A549 treated with CpdA at 1 μM for 4 hours (cell line): ENCODE measurements at places on chromosomes 13 and 19. TPM values are rescaled to one million over a fixed set of nuclear protein-coding genes. Genes with fewer than 3 reads are reported as not detected.

Gene ARL11
- not detected in 5 replicates for total RNA-seq

Gene ZNF738
- 0.62 to 1.4 TPM (median 0.72 TPM) in 5 replicates for total RNA-seq

Gene BABAM1
- total RNA-seq, result 61.0 to 67.8 TPM (median 65.2 TPM) in 5 replicates

Gene WASF3
- 0.08 to 0.21 TPM (median 0.14 TPM) in 5 replicates for total RNA-seq

Gene DKKL1
- 0.30 to 0.81 TPM (median 0.47 TPM) in 4 of 5 replicates, not detected in the other for total RNA-seq

Gene TRAPPC5
- 35.7 to 103 TPM (median 92.3 TPM) in 5 replicates for total RNA-seq

Gene ZNF460
- total RNA-seq, result 0.84 to 1.1 TPM (median 0.89 TPM) in 5 replicates

Gene CERS1
- total RNA-seq, result 4.6 to 5.7 TPM (median 4.9 TPM) in 5 replicates

Gene SYT5
- 3.0 to 4.6 TPM (median 3.5 TPM) in 5 replicates for total RNA-seq

Gene KCTD12
- total RNA-seq, result 1.8 to 2.5 TPM (median 2.2 TPM) in 5 replicates

Gene APOC4
- not detected in 5 replicates for total RNA-seq

Gene ZFP14
- total RNA-seq, result 2.2 to 2.8 TPM (median 2.4 TPM) in 5 replicates

Gene ACP7
- 0.15 to 0.19 TPM (median 0.17 TPM) in 5 replicates for total RNA-seq

Gene TBXA2R
- 0.54 to 0.91 TPM (median 0.74 TPM) in 5 replicates for total RNA-seq

Gene ZNF486
- not detected in 5 replicates for total RNA-seq

Gene CCL25
- not detected in 5 replicates for total RNA-seq

Gene GIPR
- 2.1 to 4.7 TPM (median 2.5 TPM) in 5 replicates for total RNA-seq

Gene ZNF253
- total RNA-seq, result not detected in 5 replicates

Gene MBD3L2B
- not detected in 5 replicates for total RNA-seq

Gene ELANE
- not detected in 5 replicates for total RNA-seq

Gene ARHGEF1
- 87.0 to 126 TPM (median 107 TPM) in 5 replicates for total RNA-seq

Gene ZNF66
- not detected in 5 replicates for total RNA-seq

Gene TRIP10
- 52.0 to 62.7 TPM (median 59.6 TPM) in 5 replicates for total RNA-seq

Gene CELF5
- 0.26 to 0.53 TPM (median 0.36 TPM) in 5 replicates for total RNA-seq

Gene CACNA1A
- total RNA-seq, result 0.03 to 0.18 TPM (median 0.14 TPM) in 4 of 5 replicates, not detected in the other

Gene PRR12
- 26.3 to 33.5 TPM (median 29.6 TPM) in 5 replicates for total RNA-seq

Gene ZNF229
- 2.0 to 4.3 TPM (median 2.6 TPM) in 5 replicates for total RNA-seq

Gene PNMA8B
- not detected in 5 replicates for total RNA-seq

Gene RANBP3
- total RNA-seq, result 43.7 to 50.9 TPM (median 45.8 TPM) in 5 replicates

Gene MAST1
- total RNA-seq, result 1.0 to 3.0 TPM (median 1.9 TPM) in 5 replicates

Gene ZNF225
- total RNA-seq, result 2.1 to 4.6 TPM (median 3.0 TPM) in 5 replicates

Gene B3GNT3
- total RNA-seq, result 3.5 to 4.5 TPM (median 3.9 TPM) in 5 replicates

Gene PSG4
- total RNA-seq, result 0.66 to 2.4 TPM (median 1.0 TPM) in 5 replicates

Gene AMH
- total RNA-seq, result 10.6 to 22.6 TPM (median 18.9 TPM) in 5 replicates

Gene ZNF234
- 1.9 to 3.2 TPM (median 2.6 TPM) in 5 replicates for total RNA-seq

Gene CARM1
- 38.1 to 50.6 TPM (median 47.4 TPM) in 5 replicates for total RNA-seq

Gene IGSF23
- 0.31 to 0.59 TPM (median 0.38 TPM) in 5 replicates for total RNA-seq

Gene CEACAM5
- total RNA-seq, result 1.8 to 2.7 TPM (median 2.4 TPM) in 5 replicates

Gene GAPDHS
- total RNA-seq, result not detected in 5 replicates

Gene PSENEN
- total RNA-seq, result 278 to 327 TPM (median 289 TPM) in 5 replicates

Gene IGFL1
- total RNA-seq, result 1.3 to 3.6 TPM (median 2.7 TPM) in 5 replicates

Gene APBA3
- 11.8 to 15.4 TPM (median 12.4 TPM) in 5 replicates for total RNA-seq
